ENCODE measurements at places on chromosomes 7 and 10. TPM values are rescaled to one million over a fixed set of nuclear protein-coding genes. Genes with fewer than 3 reads are reported as not detected.

GRCh38 chr10:69645296-69646184 is 15.5 kb downstream of the FAM241B start:
- no peak for DNase-seq

GRCh38 chr7:119935418-119936025 is 337.5 kb upstream of the KCND2 start:
- DNase-seq = no peak

GRCh38 chr7:27179503-27180430 is 5.3 kb downstream of the HOXA11 start:
- DNase-seq = no peak

- peak; percentile 46 for DNase-seq
Observed at GRCh38 chr7:42262964-42263363, 26.0 kb upstream of the GLI3 start.

- no peak for DNase-seq
Observed at GRCh38 chr10:127972751-127973357, 66.0 kb downstream of the PTPRE start.

The HOXA9 gene
- total RNA-seq = not detected

DNA sequence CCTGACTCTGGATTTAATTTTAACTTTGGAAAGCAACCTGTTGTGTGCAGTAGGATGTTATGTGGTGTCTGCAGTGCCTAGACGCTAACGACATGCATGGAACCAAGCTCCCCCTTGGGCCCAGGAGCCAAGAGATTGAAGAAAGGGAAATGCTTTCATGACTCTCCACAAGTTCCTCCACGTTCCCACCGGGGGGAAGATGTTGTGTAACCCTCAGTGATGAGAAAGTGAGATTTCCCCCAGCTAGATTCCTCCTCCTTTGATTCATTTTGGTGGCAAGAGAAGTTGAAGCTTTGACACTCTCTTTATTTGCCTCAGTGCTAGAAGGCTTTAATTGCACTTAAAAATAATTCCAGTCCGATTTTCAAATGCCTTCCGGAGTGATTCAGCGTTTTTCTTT is 157.9 kb upstream of the INSYN2A start:
- no peak for DNase-seq

GRCh38 chr10:55233505-55233904 is 432.5 kb upstream of the PCDH15 start:
- no peak for DNase-seq

GRCh38 chr10:125172694-125173093 is 12.3 kb upstream of the CTBP2 start:
- no peak for DNase-seq

DNA sequence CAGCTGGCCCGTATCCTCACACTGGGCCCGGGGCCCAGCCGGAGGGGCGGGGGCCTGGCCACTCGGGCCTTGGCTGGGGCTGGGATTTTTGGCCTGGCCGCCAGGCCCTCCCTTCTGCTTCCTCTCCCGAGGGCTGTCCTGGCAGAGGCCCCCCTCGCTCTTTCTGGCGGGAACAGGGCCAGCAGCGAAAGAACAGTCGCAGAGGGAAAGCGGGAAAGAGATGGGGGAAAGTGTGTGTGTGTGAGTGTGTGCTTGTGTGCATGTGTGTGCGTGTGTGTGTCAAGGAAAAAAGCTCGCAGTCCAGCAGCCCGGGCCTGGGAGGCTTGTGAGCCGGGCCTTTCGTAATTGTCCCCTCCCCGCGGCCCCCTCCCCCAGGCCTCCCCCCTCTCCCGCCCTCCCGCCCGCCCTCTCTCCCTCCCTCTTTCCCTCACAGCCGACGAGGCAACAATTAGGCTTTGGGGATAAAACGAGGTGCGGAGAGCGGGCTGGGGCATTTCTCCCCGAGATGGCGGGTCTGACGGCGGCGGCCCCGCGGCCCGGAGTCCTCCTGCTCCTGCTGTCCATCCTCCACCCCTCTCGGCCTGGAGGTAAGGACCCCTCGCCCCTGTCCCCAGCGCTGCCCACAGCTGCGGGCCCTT is at the start of gene ELN:
TSS of gene ELN (plus strand) at position 491 of the 638 bp plus-strand sequence. CDS start at position 506, 15 bp downstream.
- DNase-seq = peak; percentile 90
